AG08396 (cell line): ENCODE measurements at places on chromosomes 13 and 19.

DNA sequence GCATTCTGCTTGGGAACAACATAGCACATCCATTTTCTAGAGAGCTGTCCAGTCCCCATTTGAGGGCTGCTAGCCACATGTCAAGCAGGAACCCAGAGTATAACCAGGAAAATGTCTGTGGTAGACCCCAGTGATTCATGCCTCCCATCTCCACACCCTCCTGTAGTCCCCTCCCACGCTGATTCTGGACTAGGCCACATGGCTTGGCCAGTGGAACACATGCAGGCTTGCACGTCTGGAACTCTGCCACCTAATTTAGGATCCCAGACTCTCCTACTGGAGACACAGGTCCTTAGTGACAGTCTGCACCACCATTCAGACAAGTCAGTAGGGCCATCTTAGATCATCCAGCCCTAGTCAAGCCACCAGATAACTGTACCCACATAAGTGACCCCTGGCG lies 149.8 kb downstream of the ZIC5 start:
- no peak for DNase-seq

GRCh38 chr13:41471785-41472184 lies 14.4 kb downstream of the RGCC start:
- DNase-seq: no peak

GRCh38 chr19:13011653-13012389 lies 16.5 kb downstream of the NFIX start:
- no peak for DNase-seq

DNA sequence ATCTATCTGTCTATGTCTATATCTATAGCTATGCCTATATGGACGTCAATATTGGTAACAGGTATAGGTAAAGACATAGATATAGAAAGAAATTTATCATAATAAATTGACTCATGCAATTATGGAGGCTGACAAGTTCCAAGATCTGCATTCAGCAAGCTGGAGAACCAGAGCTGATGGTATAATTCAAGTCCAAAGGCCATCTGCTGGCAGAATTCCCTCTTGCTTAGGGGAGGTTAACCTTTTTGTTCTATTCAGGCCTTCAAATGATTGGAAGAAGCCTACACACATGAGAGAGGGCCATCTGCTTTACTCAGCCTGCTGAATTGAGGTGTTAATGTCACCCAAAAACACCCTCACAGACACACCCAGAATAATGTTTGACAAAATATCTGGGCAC lies 10.8 kb downstream of the RASL11A start:
- no peak for DNase-seq

DNA sequence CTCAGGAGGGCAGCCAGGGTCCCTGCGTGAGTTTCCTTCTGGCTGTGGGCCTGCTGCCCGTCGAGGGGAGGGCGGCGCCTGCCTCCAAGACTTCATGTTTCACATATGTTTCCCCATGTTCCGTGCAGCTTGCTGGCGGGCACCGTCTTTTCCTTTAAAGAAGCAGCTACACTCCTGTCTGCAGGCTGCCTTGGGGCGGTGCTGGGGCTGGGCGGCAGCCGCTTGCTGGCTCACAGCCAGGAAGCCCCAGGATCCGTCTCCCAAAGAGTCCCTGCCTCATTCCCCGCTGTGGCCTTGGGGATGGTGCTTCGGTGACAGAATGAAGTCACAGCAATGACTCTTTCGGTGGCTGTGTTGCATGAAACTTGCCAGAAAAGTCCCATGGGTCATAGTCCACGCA lies 24.9 kb downstream of the PIAS4 start:
- no peak for DNase-seq

DNA sequence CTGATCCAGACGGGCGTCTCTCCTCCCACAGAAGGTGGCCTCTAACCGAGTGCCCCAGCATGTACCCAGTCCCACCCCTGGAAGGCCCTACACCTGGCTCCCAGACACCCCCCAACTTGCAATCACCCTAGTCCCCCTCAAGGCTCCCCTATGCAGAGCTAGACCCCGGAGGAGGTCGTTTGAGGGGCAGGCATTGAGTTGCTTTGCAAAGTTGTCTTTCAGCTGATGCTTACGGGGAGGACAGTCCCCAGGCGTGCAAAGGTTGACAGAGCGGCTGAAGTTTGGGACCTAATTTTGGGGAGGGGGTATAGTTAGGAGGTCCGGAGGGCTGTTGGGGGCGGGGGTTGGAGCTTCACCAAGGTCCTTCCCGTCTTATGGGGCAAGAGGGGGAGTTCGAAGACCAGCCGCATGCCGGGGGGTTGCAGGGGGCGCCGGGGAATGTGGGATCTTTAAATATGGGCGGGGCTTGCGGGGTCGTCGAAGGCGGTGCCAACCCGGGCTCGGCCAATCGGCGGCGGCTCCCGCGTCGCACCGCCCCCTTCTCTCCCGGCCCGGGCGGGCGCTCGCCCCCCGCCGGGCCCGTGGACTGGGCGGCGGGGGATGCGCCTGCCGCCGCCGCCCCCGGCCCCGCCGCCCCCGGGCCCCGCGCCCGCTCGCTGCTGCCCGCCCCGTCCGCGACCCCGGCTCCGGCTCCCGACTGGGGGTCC lies at the start of gene KCNN1:
TSS of gene KCNN1 (plus strand) at position 558 of the 707 bp plus-strand sequence. CDS start 6,782 bp downstream, outside the sequence.
- DNase-seq: peak; percentile 74

DNA sequence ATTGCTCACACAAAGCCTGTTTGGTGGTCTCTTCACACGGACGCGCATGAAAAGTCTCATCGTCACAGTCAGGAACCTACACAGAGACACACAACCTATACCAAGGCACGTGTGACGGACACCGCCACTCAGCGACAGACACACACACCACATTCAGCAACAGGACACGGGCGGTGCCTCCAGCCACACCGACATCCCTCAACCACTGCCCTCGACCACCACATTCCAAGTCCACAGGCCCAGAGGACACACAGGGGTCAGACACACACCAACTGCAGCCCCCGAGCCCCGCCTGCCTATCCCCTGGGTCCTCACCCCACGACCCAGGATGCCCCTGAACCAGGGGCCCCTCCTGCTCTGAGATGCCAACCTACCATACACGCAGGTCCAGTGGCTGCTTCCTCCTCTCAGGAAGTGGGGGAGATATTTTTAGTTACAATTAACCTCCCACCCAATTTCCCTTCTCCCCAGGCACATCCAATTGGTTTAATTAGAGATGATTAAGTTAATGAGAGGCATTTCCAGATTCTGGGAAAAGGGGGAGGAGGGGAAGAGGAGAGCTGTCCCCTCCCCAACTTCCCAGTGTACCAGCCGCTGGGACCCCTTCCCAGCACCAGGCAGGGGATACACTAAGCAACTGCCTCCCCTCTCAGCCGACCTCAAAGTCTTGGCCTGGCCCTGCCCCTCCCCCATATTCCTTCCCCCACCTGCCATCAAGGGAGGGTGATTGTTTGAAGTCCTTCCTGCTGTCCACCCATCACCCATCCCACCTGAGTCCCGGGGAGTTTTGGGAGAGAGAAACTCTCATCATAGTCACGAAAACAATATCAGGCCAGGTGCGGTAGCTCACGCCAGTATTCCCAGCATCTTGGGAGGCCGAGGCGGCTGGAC lies 20.4 kb downstream of the MEIS3 start:
- DNase-seq: no peak

GRCh38 chr19:28318469-28319179 lies 894.3 kb downstream of the UQCRFS1 start:
- no peak for DNase-seq

- DNase-seq: no peak
Measured at GRCh38 chr13:79194727-79195126, 211.3 kb downstream of the RBM26 start.

DNA sequence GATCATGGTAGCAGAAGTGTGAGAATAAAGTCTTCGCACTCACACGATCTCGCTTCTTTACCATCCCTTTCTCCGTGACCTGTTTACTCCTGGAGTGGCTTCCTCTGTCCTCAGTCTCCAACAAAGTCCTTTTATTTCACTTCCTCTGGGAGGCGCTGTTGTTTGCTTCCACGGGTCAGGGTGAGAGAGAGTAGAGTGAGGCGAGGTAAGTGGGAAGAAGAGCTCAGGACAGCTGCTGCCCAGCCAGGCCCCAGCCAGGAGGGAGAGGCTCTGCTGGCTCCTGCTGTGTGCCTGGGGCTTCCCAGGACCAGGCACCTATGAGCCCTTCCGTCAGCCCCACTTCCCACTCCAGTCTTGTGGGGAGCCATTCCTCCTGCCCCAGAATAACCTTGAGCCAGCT lies 242.1 kb downstream of the FGF9 start:
- peak; percentile 22 for DNase-seq

GRCh38 chr13:111640006-111640405 lies 319.6 kb downstream of the TEX29 start:
- no peak for DNase-seq

GRCh38 chr13:22629374-22629773 lies 551.4 kb upstream of the SGCG start:
- DNase-seq: no peak

- no peak for DNase-seq
Measured at GRCh38 chr13:76610819-76611415, 275.3 kb downstream of the KCTD12 start.

DNA sequence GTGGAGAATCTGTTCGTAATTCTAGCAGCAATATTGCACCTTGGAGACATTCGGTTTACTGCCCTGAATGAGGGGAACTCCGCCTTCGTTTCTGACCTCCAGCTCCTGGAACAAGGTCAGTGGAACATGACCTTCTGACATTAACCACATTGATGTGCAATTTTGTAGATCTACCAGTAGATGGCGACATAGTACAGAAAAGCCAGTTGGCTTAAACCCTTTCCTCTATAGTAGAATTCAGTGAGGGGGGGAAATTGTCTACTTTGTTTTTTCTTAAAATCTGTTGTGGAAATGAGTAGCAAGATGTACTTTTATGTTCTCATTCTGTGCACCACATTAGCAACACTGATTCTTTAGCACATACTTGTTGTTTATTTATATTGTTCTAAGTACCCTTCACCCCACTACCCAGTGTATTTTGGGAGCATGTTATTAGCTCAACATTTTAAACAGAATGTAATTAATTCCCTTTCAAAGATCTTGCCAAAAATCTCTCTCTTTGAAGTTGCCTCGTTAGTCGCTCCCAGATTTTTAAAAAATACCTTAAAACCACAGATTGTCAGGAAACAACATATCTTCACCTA lies 332.2 kb downstream of the MYO16 start:
- peak; percentile 23 for DNase-seq

DNA sequence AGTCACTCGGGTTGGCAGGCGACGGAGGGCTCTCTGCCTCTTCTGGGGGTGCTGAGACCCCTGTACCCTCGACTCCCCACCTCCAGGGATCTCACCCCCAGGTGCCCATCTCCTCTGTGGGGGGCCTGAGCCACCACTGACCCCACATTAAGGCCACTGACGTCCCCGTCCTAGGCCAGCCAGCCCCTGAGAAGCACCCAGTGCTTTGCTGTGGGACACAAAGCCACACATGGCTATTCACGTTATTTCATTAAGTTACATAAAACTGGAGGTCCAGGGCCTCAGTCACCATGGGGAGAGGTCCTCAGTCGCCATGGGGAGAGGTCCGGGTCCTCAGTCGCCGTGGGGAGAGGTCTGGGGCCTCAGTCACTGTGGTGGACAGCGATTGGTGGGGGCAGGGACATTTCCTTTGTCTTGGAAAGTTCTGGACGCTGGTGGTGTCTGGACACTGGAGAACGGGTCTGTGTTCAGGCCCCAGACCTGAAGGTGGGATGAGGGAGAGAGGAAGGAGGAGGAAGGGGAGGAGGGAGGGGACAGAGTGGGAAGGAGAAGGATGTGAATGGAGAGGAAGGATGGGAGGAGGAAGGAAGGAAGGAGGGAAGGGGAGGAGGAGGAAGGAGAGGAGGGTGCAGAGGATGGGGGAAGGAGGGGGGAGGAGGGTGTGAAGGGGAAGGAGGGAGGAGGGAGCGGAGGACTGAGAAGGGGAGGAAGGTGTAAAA lies 3.9 kb upstream of the EFNA2 start:
- no peak for DNase-seq

GRCh38 chr13:76790526-76790925 lies 95.7 kb downstream of the KCTD12 start:
- DNase-seq: no peak

- DNase-seq: no peak
Measured at GRCh38 chr13:71030784-71031183, 836.2 kb downstream of the DACH1 start.

- no peak for DNase-seq
Measured at GRCh38 chr13:53015971-53016370, 12.6 kb upstream of the OLFM4 start.

GRCh38 chr13:99199541-99200431 lies 868 bp upstream of the UBAC2 start:
- no peak for DNase-seq

DNA sequence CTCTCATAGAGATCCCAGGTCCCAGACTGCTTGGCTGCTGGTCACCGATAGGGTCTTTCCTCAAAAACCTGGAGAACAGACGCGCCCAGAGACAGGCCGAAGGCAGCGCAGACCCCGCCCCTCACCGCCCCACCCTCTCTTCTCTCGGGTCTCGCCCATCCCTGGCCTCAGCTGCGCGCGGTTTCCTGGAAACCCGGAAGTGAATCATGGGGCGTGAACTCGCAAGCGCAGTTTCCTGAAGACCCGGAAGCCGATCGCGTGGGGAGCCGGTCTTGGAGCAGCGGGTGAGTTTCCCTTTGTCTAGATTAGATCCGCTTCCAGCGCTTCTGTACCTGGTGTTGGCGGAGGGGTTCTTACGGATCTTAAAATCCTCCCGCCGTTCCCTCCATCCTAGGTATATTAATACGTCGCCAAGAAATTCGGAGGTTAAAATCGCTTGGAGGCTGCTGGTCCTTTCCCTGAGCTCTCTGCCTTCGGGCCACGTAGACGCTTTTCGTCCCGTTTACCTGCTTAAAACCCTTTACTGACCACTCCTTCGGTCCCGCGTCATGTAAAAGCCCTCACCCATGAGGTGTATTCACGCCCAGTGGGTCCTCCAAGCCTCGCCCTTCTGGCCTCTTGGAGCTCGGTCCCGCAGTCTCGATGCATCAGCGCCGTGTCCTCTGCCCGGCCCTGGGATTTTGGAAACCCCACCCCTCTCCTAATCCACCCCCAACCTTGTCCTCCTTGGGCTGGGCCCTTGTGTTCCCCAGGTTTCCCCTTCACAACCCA lies at the start of gene ZNF578:
TSS of gene ZNF578 (plus strand) at position 230 of the 771 bp plus-strand sequence. CDS start 48,293 bp downstream, outside the sequence.
- peak; percentile 87 for DNase-seq

GRCh38 chr13:50914176-50914700 lies 4.6 kb downstream of the RNASEH2B start:
- DNase-seq: no peak

- DNase-seq: no peak
Measured at GRCh38 chr13:45584816-45585215, 30.7 kb downstream of the ERICH6B start.

GRCh38 chr19:1591421-1592023 lies 1.1 kb downstream of the MBD3 start:
- peak; percentile 40 for DNase-seq

- no peak for DNase-seq
Measured at GRCh38 chr19:511101-511851, 4.0 kb downstream of the TPGS1 start.

DNA sequence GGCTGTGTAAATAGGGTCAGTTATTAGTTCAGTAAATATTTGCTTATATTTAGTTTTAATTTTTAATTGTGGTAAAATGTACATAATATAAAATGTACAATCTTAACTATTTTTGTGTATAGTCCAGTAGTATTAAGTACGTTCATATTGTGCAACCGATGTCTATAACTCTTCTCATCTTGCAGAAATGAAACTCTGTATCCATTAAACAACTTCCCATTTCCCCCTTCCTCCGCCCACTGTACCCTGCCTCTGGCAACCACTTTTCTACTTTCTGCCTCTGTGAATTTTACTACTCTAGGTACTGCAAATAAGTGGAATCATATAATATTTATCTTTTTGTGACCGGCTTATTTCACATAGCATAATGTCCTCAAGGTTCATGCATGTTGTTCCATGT lies 24.4 kb downstream of the UBAC2 start:
- no peak for DNase-seq

GRCh38 chr13:43908156-43909126 lies 28.7 kb downstream of the LACC1 start:
- DNase-seq: peak; percentile 49

- no peak for DNase-seq
Measured at GRCh38 chr13:66849706-66850105, 380.4 kb downstream of the PCDH9 start.
